Right lobe of liver (tissue), 6 donors: ENCODE measurements at places on chromosomes 12 and 14. TPM values are rescaled to one million over a fixed set of nuclear protein-coding genes. Genes with fewer than 3 reads are reported as not detected.

The KIF5A gene
- not detected for total RNA-seq

The DDN gene
- not detected for total RNA-seq

GRCh38 chr12:109246221-109246620 is 62.9 kb downstream of the FOXN4 start:
- DNase-seq, result no peak

GRCh38 chr12:4591180-4591687 is 29.2 kb downstream of the DYRK4 start:
- DNase-seq, result no peak

DNA sequence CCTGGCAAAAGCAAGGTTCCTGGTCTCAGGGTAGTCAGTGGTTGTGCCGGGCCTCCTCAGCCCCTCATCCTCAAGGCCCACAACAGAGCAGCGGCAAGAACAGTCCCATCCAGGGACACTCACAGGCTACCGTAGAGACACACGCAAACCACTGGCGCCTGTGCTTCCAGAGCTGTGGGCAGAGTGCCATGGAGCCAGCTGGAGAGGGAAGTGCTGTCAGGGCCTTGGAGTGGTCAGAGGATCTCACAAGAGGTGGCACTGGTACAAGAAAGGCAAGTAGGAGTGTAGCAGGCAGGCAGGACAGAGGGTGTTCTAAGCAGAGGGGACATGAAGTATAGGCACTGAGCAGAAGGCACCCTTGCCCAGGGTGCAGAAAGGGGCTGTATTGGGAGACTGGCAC is 34.6 kb downstream of the ANKRD9 start:
- DNase-seq, result no peak

GRCh38 chr14:66383257-66383656 is 102.9 kb upstream of the CCDC196 start:
- DNase-seq, result no peak

GRCh38 chr12:117850048-117850447 is 118.7 kb downstream of the KSR2 start:
- DNase-seq, result no peak

GRCh38 chr14:24924544-24924943 is 125.4 kb downstream of the STXBP6 start:
- no peak for DNase-seq

- no peak for DNase-seq
These were observed 72.9 kb downstream of the CRADD start for GRCh38 chr12:93750056-93750455.

DNA sequence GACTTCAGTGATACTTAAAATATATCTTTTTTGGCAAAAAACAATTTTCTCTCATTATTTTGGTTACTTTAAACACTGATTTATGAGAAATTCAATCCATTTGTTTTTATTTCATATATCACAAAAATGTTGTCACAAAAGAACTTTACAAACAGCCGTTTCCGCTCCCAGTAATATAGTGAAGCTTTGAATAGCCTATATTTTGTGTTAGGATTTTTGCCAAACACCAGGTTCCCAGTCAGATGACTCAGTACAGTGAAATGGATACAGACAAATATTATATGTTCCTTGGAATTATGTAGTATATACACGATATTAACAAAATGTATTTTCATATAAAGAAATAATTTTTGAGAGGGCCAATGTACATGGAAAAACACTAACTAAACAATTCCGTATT is 411.1 kb downstream of the CCER1 start:
- DNase-seq, result no peak

DNA sequence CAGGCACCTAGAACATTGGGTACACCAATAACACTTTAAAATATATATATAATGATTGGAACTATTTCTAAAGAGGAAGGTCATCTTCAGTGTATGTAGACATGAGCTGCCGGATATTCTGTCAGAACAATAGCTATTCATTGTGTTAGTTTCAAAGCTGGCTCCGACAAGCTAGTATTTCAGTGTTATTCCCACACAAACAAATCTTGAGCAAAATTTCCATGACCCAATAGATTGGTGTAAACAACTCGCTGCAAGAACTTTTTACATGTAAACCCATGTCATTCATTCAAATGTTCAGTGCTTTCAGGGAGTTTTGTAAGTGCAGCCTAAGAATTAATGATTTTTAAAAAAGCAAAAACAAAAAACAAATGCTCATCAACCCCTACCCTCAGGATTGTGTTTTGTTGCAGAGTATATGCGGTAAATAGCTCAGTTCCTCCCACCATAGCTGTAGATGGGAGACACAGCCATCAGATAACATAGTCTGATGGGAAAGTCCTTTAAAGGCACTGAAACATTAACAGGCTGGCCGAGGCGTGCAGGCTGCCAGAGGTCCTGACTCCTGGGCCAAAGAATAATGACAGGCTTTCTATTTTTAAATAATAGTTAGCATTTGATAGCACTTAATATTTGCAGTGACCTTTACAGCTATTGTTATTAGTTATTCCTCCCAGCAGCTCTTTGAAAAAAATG is 150.3 kb upstream of the ARHGAP5 start:
- no peak for DNase-seq

GRCh38 chr14:22753586-22753985 is 12.9 kb upstream of the OXA1L start:
- DNase-seq, result no peak

The CISTR gene
- not detected for total RNA-seq

DNA sequence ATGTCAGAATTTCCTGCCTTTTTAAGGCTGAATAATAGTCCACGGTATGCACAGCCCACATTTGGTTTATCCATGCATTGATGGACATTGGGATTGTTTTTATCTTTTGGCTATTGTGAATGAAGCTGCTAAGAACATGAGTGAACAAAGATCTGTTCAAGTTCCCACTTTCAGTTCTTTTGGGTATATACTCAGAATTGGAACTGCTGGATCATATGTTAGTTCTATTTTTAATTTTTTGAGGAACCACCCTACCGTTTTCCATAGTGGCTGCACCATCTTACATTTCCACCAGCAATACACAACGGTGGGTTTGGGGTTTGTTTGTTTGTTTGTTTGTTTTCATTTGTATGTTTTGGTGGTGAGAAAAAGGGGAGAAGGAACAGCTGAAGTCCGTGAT is 6.4 kb downstream of the GPR68 start:
- DNase-seq, result no peak

The APOF gene
- total RNA-seq, result 256 TPM

The MBD6 gene
- total RNA-seq, result 40.8 TPM

DNA sequence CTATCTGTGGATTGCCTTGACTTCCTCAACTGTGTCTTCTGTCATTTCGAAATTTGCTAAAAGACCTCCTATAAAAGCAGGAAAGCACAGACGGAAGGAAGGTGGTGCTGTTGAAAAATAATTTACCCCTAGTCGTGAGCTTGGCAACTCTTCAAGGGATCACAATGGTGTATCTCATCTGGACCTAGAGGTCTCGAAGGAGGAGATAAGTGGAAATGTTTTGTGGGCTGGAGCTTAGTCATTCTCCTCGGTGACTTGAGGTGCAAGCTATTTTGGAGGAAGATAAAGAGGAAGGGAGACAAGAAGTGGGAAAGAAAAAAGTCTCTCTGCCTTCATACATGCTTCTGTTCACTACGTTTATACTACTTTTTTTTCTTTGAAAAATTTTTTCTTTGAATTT is 89.9 kb downstream of the FLRT2 start:
- DNase-seq, result no peak

The ZNF10 gene
- total RNA-seq, result 3.4 TPM

DNA sequence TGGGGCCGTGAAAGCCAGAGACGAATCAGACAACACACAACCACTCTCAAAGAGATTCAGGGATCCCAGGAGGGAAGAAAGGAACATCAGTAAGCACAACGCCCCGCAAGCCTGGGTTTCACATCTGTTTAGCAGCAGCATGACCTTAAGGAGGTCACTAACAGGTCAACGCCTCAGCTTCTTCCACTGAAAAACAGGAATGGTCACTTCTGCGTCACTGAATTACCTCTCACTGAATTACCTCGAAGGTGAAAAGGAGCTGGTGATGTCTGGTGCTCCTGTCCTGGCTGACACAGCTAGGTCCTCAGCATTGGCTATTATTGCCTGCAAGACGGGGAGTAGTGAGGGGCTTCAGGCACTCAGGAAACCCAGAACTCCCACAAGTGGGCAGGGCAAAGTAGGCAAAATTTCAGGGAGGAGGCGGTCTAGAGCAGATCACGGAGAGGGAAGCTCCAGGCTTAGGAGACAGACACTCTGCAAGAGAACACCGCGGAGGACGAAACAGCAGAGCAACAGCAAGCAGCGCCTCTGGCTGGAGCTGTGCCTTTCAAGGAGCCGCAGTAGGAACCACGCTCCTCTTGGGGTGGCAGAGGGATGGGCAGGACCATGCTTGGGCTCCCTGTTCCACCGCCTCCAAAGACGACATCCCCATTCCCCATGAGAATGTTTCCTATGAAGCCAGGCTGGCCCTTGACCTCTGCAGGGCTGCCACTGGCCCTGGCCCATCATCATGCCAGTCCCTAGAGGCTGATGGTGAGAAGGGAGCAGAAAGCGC is 108.4 kb downstream of the SINHCAF start:
- DNase-seq, result no peak

GRCh38 chr12:6632026-6632983 is 3.5 kb downstream of the LPAR5 start:
- DNase-seq, result no peak

DNA sequence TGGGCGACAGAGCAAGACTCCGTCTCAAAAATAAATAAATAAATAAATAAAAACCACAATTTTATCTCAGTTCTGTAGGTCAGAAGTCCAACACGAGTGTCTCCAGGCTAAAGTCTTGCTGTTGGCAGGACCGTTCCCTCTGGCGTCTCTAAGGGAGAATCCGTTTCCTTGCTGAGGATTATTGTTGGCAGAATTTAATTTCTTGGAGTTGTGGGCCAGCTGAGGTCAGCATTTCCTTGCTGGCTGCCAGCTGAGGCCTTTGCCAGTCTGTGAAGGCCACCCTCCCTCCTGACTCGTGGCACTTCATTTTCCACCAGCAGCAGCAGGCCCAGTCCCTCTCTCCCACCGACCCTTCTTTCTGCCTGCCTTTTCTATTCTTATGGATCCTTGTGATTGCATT is 17.2 kb downstream of the PSMC1 start:
- no peak for DNase-seq
